Uterus (tissue), 4 donors: ENCODE measurements at places on chromosomes 5 and 9.

- peak; percentile 29 for DNase-seq
Observed at GRCh38 chr5:179805529-179806249, 977 bp downstream of the MGAT4B start.

GRCh38 chr5:104111632-104112031, 549.0 kb upstream of the NUDT12 start:
- no peak for DNase-seq

- DNase-seq, result no peak
Observed at GRCh38 chr9:4704129-4704528, 24.8 kb downstream of the CDC37L1 start.

DNA sequence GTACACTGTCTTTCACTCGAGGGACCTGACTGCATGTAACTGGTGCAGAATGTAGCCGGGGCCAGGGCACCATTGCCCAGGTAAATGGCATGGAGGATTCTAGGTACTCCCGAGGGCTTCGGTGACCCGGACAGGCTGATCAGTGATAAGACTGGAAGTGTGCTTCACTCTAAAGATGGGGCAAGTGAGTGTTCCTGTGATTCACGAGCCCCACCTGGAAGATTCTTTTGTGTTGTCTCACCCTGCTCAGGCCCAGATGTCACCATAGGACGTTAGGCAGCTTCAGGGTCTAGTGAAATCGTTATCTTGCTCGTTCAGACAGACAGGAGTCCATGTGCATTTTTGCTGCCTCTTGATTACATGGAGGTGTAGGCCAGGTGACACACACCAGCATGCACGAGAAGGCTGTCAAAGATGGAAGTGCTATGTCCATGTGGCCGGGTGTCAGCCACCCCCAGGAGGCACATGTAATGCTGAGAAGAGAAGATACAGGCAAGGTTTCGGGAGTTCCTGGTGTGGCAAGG, 73.9 kb downstream of the WNK2 start:
- DNase-seq, result no peak

DNA sequence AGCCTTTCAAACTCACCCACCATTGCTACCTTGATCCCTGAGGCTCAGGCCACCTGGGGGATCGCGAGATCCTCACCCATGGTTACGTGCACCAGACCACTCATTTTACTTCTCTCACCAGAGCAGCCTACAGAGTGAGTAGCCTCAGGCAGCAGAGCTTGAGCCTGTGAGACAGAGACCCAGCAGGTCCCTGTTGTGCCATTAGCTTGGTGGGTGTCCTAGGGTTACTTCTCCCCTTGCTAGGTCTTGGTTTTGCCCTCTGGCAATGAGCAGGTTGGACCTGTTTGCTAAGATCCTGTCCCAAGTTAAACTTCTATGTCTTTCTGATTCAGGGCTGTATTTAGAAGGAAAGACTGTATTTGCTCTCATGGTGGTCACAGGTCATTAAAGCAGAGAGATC, 21.8 kb downstream of the WHRN start:
- DNase-seq, result no peak

DNA sequence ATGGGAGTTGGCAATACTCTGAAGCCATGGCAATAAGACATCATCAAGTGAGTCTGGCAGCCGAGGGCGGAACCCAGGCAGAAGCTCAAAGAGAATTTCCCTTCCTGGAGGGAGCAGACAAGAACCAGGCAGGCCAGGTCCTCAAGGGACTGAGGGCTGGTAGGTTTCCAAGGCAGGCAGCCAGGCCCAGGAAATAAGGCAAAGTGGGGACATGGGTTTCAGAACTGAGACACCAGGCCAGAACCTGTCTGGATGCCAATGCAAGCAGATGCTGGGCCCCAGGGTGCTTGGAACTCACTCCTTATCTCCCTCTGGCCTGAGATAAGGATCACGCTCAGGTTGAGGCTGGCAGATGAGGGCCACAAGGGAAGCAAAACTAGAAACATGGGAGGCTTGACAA, 8.9 kb downstream of the TSSK1B start:
- DNase-seq, result no peak

- no peak for DNase-seq
Observed at GRCh38 chr9:94826644-94827410, 100.3 kb downstream of the AOPEP start.

DNA sequence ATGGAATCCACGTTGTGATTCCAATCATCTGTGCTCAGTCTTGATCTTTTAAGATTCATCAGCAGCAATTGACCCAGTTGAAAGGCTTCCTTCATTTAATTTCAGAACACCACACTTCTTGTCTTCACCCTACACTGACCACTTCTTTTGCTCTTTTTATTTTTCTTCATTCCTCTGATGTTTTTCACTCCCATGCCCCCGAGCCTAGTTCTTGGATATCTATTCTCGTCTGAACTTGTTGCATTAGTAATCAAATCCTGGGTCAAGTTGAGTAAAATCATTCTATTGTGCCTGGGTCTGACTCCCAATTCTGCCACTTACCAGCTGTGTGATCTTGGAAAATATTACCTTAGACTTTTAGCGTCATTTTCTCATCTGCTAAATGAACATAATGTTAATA, 356.5 kb downstream of the CDH12 start:
- no peak for DNase-seq

DNA sequence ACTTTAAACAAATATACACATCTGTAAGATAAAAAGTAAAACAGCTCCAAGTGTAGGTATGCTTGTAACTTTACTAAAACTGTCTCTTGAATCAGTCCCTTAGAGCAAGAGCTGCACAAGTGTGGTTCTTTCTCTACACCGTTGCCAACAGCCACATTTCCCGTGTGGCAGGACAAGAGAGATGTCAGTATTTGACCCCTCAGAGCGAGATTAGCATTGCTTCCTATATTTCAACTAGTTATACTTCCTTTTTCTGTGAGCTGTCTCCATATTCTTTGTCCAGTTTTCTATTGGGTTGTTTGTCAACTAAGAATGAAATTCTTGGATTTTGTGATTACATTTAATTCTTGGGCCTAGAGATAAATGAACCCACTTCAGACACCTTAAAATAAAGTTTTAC, 8.0 kb downstream of the PLIN2 start:
- DNase-seq, result no peak

GRCh38 chr5:115430374-115430773, 114.2 kb downstream of the FEM1C start:
- DNase-seq, result no peak

DNA sequence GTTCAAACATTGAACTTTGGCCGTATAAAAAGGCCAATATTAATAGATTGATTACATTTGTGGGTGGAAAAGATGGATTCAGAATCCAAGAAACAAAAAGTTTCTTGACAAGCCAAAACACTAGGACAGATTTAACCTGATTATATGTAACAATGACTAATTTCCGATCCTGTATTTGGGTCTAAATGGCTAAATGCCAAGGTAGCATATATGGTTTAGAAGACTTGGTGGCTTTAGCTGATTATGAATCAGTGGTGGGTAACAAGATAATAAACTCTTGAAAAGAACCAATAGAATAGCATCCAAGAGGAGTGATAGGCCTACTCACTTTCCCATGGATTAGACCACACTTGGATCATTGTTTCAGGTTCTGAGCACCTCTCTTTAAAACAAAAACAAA, 21.8 kb upstream of the ANP32B start:
- DNase-seq, result no peak

DNA sequence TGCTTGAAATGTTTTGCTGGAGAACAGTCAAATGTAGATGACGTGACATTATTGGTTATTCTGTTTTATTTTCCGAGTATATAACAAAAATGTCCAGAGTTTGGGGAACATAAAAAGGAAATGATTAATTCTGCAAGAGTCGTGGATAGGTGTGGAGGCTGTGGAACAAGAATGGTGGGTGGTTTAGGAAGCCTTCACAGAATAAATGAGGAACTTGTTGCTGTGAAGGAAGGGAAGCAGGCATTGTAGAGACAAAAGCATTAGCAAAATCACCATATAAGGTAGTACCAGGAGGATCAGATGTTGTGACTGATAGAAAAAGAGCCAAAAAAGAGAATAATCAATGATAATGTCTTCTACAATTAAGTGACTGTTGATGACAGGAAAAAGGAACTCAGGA, 66.2 kb upstream of the CNTLN start:
- DNase-seq, result no peak

GRCh38 chr5:118808441-118808840, 179.9 kb downstream of the DTWD2 start:
- DNase-seq, result no peak

- no peak for DNase-seq
Observed at GRCh38 chr5:33229216-33229615, 211.5 kb upstream of the TARS1 start.

DNA sequence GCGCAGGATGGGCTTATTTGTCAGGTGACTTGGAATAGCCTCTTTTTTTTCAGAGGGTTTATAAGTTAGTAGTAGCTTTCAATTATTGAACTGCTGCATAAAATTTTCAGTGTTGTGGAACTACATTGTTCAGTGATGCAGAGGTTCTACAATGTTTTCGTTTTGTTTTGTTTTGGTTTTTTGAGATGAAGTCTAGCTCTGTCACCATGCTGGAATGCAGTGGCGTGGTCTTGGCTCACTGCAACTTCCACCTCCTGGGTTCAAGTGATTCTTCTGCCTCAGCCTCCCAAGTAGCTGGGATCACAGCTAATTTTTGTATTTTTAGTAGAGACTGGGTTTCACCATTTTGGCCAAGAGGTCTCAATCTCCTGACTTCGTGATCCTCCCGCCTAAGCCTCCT, 22.0 kb downstream of the NUP188 start:
- no peak for DNase-seq

DNA sequence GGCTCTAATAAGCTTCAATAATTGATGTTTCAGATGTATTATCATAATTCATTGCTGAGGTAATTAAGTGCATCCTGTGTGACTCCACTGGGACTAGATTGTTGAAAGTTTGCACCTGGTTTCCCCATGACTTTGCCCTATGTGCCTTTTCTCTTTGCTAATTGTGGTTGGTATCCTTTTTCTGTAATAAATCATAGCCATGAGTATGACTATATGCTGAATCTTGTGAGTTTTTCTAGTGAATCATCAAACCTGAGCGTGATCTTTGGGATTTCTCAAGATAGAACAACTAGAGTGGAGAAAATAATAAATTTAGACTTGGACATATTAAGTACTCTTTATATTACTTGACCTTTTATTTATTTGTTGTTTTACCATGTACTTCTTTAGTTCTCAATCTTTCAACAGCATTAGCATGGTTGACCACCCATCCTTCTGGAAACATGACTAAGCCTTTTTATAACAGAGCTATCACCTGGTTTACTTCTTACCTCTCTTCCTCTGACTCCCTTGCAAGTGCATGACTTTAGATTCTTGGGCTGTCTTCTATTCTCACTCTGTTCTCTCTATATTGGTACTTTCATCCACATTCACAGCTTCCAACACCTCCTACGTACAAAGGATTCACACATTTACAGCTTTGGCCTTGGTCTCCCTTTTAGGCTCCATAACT, 239.6 kb upstream of the TAS2R1 start:
- DNase-seq, result no peak

GRCh38 chr5:145500710-145501109, 334.4 kb downstream of the PRELID2 start:
- DNase-seq, result no peak

DNA sequence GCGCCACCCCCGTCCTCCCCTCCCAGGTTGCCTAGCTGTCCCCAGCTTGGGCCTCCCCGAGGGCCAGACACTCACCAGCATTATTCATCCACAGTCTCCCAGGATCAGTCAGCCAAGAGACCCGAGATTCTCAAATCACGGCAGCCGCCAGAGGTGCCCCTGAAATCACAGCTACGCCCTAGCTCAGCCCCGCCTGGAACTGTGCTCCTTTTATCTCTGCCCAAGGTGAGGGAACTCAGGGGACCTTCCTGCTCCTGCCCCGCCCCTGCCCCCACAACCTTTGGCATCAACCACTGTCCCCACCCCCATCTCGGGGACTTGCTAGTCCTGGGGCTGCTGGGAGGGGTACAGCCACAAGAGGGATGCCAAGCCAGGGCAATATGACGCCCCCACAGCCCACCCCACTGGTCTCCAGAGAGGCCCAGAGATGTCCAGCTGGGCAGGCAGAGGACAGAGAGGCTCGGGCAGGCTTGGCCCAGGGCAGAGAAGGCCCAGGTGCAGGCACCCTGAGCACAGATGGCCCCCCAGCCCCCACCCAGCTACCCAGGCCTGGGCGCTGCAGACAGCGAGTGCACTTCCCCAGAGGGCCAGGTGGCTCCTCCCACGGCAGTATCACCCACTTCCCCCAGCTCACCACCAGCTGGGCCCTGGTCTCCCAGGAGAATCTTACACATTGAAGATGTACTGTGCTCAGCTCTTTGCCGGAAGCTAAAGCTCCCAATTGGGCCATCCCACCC, at the start of gene FUT7:
Gene FUT7, minus strand, starts transcription at position 185 of the 737 bp plus-strand sequence. Its CDS starts 97 bp downstream, at position 88.
- DNase-seq, result no peak

- no peak for DNase-seq
Observed at GRCh38 chr5:68303038-68303738, 87.6 kb downstream of the PIK3R1 start.

DNA sequence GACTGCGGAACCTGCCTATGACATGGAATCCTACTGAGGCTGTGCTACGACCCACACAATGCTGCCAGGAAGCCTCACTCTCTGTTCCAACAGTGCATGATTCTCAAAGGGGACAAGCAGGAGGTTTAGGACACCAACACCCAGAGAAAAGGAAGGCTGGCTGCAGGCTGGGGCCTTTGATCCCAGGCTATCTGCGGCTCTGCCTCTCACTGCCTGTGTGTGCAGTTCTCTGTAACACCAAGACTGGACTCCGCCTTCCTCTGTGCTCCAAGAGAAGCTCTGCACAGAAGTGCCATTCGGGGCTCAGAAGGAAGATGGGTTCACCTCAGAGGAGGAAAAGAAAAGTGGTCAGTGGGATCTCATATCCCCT, 20.5 kb downstream of the ANKH start:
- no peak for DNase-seq

- no peak for DNase-seq
Observed at GRCh38 chr5:138625134-138625533, 49.9 kb upstream of the HSPA9 start.

GRCh38 chr9:109880276-109881169, 100.5 kb downstream of the PALM2AKAP2 start:
- no peak for DNase-seq

DNA sequence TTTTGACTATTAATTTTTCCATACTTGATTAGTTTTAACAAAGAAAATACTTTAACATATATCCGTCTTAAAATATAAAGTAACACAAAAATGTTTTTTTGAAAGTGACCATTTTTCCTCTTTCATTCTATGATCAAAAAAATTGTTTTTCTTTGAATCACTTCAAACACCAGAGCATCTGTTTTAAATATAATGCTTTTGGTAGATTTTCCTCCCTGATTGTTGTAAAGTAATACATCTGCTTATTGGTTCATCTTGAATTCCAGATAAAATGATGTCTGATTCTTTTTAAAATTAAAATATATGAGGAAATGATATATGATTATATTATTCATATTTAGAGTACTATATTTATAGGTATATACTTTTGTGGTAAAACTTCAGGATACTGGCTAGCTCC, 76.2 kb upstream of the LPAR1 start:
- DNase-seq, result no peak

GRCh38 chr9:121992571-121993212, 100.4 kb downstream of the TTLL11 start:
- DNase-seq, result peak; percentile 82

DNA sequence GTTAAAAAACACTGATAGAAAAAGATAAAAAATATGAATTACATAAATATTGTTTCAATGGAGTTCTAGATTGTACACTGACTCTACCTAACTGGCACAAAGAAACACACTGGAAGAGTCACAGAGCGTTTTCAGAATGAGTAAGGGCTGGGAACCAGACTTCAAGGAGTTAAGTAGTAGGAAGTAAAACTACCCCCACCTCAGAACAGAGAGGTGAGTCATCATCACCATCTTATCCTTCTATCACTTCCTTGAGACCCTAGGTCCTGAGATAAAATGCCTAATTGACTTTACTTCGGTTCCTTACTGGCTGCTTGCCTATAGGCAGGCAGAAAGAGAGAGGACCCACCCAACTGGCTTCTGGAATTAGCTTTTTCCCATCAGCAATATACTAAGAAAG, 79.7 kb downstream of the ELAVL2 start:
- no peak for DNase-seq
